ENCODE measurements at places on chromosomes 1 and 21.

GRCh38 chr21:44085491-44086321, 21.5 kb upstream of the PWP2 start:
- DNase-seq, result no peak

DNA sequence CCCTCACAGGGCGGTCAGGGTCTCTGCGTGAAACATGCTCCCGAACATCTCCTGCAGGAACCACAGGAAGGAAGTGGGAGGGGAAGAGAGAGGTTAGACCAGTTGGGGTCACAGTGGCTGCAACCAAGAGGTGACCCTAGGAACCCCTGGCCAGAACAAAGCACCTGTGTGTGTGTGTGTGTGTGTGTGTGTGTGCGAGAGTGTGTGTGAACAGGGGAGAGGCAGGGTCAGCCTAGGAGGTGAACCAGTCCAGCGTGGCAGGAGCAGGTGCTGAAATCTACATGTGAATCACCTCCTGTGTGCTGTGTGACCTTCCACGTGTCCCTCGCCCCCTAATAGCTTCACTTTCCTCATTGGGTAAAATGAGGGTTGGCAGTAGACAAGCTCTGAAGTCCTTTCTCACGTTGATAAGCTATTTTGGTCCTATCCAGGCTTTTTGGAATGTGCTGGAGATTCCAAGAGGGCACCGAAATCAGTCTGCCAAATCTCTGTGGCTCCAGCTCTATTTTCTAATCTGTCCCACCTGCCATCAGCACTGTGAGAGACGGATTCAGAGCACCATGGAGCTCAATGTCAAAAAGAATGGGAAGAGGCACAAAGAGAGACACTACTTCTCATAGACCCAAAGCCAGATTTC, 27.8 kb downstream of the SLC26A9 start:
- DNase-seq, result no peak

DNA sequence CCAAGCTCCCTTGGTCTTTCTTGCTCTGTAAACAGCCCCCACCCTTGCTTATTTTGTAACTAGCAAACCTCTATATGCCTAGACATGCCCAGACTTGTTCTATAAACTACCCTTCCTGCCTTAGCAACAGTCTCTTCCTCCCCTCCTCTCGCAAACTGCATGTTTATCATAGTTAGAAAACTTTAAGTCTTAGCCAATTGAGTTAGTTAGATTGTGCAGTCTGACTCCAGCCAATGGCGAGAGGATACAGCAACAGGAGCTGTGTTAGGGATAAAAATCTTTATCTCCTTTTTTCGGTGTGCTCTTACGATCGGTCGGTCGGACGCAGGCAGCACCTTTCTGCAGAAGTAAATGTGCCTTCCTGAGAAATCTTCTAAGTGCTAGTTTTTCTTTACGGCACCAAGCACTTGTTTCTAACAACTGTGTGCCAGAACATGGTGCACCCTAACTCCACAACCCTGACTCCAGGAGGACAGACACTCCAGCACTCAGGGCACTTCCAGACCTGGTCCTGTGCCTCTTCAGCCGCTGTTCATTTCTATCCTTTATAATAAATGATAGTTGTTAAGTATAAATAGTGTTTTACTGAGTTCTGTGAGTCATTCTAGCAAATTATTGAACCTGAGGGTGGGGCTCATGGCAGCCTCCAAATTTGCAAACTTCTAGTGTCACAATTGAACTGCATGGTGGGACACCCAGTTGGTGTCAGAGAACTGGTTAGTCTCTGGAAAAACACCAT, 25.7 kb upstream of the GNG4 start:
- peak; percentile 17 for DNase-seq

- DNase-seq, result no peak
Observed at GRCh38 chr1:14625996-14626395, 27.5 kb downstream of the KAZN start.

DNA sequence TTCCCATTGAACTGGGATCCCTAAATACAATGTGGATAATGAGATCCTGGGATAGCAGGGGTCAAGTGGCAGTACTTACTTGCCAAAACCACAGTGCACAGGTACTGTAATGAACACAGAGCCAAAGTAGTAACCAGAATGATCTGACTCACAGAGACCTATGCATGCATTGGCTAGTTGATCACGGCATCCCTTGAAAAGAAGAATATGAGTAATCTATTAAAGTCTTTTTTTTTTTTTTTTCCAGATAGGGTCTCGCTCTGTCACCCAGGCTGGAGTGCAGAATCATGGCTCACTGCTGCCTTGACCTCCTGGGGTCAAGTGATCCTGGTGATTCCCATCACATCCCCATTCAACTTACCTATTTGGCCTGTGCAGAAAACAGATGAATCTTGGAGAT, 29.4 kb upstream of the EIF4G3 start:
- DNase-seq, result no peak
